ENCODE measurements at places on chromosomes 3 and 15. TPM values are rescaled to one million over a fixed set of nuclear protein-coding genes. Genes with fewer than 3 reads are reported as not detected.

IL5RA gene
- not detected for total RNA-seq

CCRL2 gene
- total RNA-seq = not detected

GUCA1C gene
- not detected for total RNA-seq

MAP3K13 gene
- 36.9 TPM for total RNA-seq

EPHA3 gene
- total RNA-seq = 7.8 TPM

C3orf33 gene
- total RNA-seq = 10.8 TPM

GOLGA8F gene
- total RNA-seq = not detected

CATSPER2 gene
- total RNA-seq = 1.5 TPM

SLC22A13 gene
- total RNA-seq = 0.17 TPM

CLK3 gene
- total RNA-seq = 49.8 TPM

RIOX2 gene
- 43.4 TPM for total RNA-seq

NAA80 gene
- total RNA-seq = 7.6 TPM

DNA sequence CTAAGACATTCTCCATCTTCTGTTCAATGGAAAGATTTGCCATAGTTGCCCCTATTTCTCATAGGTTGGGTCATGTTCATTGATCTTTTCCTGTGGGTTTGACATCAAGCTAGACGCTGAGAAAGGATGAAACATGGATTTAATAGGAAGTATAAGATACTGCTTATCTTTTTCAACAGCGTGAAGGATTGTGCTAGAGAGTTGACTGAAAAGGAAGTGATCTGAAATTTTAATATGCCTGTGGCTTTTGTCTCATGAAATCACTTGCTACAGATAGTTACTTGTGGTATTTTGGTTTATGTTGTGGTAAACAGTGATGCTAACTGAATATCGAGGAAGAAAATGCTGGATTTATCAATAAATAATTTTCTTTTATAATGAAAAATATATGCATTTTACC, 442.9 kb downstream of the EDEM1 start:
- DNase-seq = no peak

- DNase-seq = no peak
These were observed 404.4 kb upstream of the NECTIN3 start for GRCh38 chr3:110667216-110667615.

DNA sequence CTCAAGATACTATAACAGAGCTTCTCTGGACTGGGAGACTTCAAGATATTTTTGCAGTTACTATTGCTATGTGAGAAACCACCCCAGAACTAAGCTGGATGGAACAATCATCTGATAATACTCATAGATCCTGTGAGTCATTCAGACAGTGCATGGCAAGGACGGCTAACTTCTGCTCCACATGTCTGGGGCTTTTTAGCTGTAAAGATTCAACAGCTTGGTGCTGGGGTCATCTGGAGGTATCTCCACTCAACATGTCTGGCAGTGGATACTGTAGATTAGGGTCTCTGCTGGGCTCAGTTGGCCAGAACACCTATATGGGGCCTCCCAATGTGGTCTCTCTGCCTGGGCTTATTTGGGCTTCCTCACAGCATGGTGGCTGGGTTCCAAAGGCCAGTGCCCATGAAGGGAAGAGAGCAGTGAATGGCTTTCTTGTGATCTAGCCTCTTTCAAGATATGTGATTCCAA, 117.3 kb upstream of the SLC7A14 start:
- DNase-seq = no peak

DNA sequence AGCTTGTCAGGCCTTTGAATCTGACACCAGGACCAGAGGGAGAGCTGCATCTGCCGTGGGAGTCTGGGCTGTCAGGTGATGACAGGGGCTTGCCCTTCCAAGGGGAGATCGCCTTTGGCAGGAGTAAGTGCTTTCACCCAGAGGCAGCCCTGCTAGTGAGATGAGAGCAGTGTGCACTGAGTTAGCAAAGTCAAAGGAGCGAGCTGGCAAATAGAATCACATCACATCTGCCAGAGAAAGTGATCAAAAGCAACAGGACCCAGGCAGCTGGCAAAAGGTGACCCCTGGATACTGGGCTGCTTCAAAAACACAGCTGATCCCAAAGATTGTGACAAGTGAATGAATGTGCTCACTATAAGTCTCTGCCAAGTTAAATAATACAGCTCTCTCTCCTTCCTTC, 36.1 kb upstream of the PYDC2 start:
- DNase-seq = no peak

GRCh38 chr3:27093771-27094170, 275.4 kb downstream of the NEK10 start:
- no peak for DNase-seq

GRCh38 chr15:101288905-101289513, 6.0 kb downstream of the SNRPA1 start:
- DNase-seq = no peak

- peak; percentile 100 for DNase-seq
These were observed 182.3 kb downstream of the OR4M2 start for GRCh38 chr15:22262613-22263020.

GRCh38 chr3:141526709-141527108, 39.9 kb downstream of the RASA2 start:
- DNase-seq = no peak

GRCh38 chr15:75731248-75732151, 18.9 kb upstream of the CSPG4 start:
- no peak for DNase-seq

GRCh38 chr15:77386626-77387025, 33.3 kb downstream of the PEAK1 start:
- no peak for DNase-seq

- DNase-seq = no peak
These were observed 58.1 kb downstream of the ATP10A start for GRCh38 chr15:25805031-25805430.

- DNase-seq = no peak
These were observed 22.2 kb downstream of the LSM3 start for GRCh38 chr3:14200841-14201240.

- DNase-seq = no peak
These were observed 627 bp downstream of the ACAD11 start for GRCh38 chr3:132659000-132659364.

DNA sequence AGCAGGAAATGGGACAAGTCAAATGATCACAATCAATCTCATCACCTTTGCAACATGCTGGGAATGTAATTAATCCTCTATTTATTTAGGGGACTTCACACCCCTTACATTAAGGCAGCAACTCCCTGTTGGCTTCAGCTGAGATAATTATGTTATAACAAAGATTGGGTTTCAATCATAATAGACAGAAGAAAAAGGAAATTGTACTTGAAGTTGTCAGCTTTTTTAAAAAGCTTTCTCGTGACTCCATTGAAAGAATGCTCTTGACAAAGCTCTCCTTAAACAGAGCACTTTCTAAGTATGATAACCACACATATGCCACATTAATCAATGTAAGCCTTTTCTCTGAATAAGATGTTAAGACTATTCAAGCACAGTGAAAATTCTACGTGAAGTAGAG, 65.7 kb downstream of the SHQ1 start:
- DNase-seq = no peak

DNA sequence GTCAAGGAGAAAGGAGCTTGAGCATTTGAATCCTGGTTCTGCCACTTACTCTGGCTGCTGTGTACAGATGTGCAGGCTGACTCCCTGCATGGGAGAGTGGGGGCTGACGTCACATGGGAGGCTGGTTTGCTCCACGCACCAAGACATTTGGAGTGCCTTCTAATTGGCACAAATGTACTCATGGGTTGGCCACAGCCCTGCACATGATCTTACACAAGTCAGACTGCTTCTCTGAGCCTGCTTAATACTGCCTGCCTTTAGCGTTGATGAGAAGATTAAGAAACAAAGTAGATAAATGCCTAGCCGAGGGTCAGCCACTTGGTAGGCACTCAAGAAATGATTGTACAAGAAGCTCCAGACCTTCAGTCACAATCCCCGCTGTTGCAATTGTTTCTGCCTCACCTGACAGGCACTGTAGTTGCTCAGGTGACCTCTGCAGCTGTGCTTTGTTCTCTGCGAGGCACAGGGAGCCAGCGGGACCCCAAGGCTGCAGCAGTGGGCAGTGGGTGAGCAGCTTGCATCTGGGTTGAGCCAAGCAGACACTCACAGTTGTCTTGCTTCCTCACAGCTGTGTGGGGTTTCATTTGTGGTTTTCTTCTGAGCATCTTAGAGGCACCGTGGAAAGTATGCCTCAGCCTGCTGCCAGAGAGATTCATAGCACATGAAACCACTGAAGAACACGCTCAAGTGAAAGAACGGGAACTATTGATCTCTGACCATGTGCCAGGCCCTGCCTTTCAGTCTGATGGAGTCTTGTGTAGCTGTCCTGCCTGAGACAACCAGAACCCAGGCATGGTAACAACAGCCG, 33.1 kb downstream of the GRK7 start:
- DNase-seq = no peak
